Stimulated activated CD8-positive, alpha-beta memory T cell treated with anti-CD3 and anti-CD28 coated beads, Interleukin-7, amount 100 ng/mL, for 1 hour (primary cell): ENCODE measurements at places on chromosomes 7 and 10.

DNA sequence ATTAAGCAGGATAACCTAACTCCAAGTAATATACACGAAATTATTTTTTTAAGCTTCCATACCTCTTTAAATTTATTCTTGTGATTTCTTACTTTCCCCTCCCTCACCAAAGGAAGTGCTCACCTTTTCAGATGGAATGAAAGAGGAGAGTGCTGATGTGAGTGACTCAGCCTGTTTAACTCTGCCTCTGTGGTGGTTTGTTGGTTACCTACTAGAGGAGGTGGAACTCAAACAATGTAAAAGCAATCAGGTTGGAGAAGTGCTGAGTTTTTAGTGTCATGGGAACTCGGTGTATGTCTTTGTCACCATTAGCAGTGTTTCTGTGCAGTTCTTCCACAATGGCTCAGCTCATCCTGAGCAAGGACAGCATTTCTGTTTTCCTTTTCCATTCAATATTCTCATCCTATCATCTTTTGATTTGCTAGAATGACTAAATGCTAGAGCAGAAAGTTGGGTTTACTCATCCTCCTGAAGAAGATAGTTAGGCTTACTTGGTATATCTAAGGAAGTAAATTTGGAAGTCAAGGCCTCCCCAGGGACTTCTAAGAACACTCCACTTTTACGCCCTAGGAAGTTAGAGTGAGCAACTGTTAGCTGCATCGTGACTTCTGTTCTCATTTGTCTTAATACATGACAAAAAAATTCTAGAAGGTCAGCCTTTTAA lies 6.0 kb downstream of the ADD3 start:
- no peak for DNase-seq

DNA sequence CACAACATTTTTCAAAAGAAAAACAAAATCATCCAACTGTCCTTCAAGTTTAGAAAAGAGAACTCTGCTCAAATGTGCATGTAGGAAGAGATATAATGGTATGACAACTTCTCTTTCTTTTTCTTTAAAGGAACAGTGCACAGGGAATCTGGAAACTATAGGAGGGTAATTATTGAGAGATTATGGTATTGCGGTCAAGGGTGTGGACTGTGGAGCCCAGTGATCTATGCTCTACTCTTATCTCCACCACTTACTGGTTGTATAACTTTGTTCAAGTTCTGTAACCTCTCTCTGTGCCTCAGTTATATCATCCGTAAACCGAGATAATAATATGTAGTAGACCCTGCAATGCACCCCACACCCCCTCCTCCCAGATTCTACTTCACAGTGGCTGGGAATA lies 69.8 kb upstream of the PCGF5 start:
- no peak for DNase-seq

DNA sequence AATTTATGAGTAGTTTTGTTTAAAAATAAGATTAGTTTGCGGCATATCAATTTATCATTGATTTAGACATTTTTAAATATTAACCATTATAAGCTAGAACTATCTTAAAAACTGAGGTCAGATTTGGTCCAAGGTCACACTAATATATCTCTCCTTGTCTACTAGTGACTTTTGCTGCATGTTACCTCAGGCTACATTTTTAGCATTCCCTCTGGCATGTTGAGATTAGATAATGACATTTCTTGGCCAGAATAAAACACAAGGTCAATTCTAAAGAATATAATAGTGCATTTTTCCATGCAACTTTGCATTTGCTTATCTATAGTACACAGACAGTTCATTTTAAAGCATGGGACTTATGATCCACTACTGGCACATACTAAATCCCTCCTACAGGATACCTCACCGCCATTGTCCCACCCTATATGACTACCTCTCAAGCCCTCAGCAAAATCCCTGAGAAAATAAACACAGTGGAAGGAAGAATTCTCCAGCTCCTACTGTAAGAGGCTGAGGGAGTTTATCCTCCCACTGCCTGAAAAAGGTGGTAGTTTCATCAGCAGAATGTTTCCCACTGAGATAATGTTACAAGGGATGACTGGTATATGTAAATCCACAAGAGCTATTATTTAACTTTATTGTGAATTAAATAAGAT lies 816.4 kb downstream of the GRM8 start:
- no peak for DNase-seq

GRCh38 chr10:22280078-22280477 lies 36.1 kb upstream of the COMMD3 start:
- DNase-seq: no peak

DNA sequence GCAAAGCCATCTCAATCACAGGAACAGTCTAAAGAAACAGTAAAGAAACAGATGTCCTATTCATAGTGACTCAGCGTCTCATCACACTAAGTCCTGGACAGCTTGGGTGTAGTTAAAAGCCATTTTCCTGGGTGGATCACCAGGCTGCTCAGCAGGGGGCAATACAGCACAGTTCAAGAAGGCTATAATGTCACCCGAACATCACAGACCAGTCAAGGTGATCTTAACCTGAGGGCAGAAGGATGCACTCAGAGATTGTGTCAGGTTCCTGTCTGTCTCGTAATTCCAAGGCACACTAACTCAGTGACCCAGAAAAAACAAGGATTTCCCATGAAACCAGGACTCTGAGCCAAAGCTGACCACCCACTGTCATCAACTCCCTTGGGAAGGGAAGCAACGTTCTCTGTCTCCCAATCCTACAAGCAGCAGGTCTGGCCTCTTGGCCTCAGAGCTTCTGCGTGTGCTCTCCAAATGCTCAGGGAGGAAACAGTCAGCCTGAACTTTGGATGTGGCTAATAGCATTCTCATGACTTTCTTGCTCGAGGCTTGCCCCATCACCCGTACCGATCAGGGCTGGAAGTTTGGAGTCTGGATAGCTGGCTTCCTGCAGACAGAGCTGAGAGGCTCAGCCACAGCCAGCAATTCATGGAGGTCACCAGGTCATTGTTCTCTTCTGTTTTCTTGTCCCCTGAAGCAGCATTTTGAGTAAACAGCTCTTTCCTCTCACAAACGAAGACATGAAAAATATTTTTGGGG lies 90.4 kb upstream of the FAM171A1 start:
- no peak for DNase-seq

- DNase-seq: no peak
Observed at GRCh38 chr7:19899529-19899928, 126.1 kb upstream of the TMEM196 start.

DNA sequence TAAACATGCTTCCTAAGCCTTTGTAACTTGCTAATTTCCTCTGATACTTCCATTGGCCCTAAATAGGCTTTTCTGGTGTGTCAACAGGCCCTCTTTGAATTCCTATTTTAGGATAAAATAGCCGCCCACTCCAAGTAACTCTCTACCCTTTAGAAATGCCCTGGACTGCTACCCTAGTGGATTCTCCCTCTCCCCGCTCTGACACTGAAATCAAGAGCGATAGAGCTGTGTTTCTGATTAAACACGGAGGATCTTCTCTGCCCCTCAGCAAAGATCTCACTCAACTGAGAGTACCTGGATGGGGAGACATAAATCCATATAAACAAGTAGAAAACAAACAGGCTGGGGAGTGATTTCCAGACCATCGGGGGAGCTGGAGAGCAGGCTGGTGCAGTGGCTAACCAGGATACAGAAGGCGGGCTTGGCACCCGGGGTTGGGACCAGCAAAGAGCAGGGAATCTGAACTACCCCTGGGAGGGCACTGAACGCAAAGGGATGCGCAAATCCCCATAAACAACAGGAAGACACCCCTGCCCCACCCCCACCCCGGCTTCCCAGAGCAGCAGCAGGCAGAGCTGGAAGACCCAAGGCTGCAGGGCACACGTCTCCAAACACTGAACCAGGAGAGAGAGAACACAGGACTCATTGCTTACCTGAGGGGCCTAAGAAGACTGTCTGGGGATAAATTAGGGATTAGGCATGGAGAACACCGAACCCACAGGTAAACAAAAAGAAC lies 2.5 kb downstream of the ASB13 start:
- no peak for DNase-seq

DNA sequence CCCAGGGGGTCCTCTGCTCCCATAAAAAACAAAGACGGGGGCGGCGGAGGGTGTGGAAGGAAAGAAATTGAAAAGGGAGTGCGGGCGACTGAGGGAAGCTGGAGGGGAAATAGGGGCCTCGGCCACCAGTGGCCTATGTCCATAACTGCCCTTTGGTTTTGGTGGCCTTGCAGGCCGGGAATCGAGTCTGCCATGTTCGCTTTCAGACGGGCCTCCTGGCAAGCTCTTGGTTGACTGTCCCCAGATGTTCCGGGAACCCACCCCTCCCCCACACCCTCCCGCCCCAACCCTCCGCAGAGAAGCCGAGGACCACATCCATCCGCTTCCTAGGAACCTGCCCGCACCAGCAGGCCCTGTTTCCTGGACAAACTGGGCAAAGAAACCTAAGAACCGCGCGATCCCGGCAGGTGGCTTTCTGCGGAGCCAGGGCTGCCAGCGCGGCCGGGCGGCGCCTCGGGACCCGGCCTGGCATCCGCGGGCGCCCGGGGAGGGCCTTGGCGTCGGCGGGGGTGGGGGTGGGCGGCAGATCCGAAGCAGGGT lies 20.0 kb upstream of the GATA3 start:
- DNase-seq: no peak

DNA sequence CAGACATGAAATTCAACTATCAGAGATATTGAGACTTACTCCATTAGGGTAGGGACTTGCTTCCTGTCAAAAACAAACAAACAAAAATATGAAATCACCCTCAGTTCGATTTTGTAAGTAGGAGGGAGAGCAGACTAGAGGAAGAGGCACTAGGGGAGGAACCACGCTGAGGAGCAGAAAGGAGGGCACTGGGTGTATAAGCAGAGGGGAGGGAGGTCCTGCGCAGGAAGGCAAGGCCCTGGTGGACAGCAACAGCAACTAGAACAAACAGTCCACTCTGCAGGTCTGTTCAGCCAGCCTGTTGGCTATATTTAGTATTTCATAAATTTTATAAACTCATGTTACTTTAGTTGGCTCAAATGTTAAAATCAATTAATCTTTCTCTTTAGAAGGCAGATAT lies 937.1 kb upstream of the C7orf33 start:
- DNase-seq: no peak

DNA sequence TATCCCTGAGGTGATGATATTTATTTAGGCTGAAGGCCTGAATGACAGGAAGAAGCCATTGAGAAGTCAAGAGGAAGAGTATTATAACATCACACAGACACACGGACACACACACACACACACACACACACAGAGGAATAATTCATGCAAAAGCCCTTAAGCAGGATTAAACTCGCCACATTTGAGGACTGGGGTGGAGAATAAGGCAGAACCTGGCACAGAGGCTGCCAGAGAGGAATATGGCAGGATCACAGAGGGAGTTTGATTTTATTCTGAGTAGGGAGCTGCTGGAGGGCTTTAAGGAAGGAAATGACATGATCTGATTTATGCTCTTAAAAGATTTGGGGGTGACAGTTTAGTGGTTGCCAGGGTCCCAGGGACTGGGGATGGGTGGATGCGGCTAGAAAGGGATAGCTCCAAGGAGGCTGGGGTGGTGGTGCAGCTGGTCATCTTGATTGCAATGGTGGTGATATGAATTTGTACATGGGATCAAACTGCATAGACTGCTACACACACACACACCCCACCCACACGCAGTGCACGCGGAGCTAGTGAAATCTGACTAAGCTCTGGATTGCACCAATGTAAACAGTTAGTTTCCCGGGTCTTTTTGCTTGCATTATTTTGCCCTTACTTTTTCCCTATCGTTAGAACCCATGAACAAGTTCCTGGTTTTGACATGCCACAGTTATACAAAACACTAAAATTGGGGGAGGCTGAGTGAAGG lies 11.2 kb downstream of the SMURF1 start:
- DNase-seq: no peak

DNA sequence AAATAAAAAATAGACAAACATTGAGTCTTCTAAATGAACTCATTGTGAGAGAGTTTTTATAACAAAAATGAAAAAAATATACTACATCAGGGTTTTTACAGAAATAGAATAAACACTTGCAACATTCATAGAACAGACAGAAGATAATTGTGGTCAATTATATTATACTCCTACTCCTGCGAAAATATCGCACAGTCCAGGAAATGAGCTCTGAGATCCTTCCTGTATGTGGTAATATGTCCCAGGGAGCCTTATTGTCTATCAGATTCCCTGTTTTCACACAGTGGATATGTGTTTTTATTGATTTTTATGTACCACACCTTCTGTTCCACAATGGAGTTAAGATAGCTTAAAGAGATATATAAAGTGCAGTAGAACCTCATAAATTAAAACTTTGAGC lies 27.5 kb upstream of the RELN start:
- no peak for DNase-seq

- no peak for DNase-seq
Observed at GRCh38 chr7:148615085-148615730, 24.6 kb downstream of the C7orf33 start.

- DNase-seq: no peak
Observed at GRCh38 chr7:101162551-101163278, 2.7 kb downstream of the VGF start.

DNA sequence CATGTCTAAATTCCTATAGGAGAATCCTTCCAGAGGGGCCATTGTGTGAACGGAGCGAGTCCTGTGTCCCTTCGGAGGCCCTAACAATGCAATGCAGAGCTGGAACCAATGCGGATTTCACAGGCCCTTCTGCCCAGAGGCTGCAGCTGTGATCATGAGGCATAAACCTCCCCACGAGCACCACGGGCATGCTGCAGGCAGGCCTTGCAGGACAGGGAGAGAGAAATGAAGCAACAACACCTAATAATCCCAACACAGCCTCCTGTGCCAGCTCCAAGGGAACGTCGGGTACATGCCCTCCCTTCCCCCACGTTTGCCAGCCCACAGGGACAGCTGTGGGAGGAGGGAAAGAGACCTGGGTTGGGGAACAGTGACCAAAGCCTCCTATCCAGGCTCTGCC lies 74.4 kb downstream of the TNS3 start:
- no peak for DNase-seq

DNA sequence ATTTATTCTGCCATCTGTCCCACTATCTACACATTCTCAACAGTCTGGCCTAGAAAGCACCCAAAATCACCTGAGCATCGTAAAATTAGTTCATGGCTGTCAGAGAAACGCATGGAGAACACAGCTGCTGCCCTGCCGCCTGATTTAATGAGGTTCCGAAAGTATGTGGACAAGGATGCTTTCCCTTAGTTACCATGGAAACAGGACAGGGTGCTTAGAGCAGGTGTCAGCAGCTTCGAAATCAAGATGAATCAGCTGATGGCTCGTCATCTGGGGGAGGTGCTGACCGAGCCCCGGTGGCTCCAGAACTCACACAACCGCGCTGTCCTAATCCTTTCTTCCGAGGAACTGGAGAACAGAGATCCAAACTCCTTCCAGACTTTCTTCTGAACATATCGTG lies 151.5 kb downstream of the TEX36 start:
- no peak for DNase-seq

- DNase-seq: no peak
Observed at GRCh38 chr7:52017802-52018679, 701.4 kb upstream of the COBL start.

DNA sequence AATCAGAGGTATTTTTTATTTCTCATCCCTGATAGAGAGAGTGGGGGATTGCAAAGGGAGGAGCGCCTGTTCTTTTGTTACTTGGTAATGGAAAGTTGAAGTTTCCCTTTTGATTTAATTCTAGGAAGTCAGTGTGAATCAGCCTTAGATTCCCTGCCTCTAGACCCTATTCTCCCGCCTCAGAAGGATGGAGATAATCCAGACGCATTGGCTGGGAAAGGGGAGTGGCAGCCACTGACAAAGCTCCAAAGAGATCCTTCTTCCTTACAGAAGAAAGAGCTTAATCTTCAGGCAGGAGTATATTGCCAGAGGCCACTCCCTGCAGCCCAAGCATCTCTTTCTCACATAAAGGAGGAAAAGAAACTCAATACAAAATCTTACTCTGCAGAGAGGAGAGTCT lies 122.3 kb upstream of the GALNT17 start:
- no peak for DNase-seq

GRCh38 chr10:86918022-86918471 lies 39.4 kb downstream of the MMRN2 start:
- no peak for DNase-seq

GRCh38 chr7:41487229-41487940 lies 215.5 kb downstream of the INHBA start:
- DNase-seq: no peak
